Activated CD8-positive, alpha-beta T cell treated with anti-CD3 and anti-CD28 coated beads, Interleukin-2, amount 10 ng/mL, durations not matched to agents 7 days and 5 days (primary cell): ENCODE measurements at places on chromosomes 11 and 22.

DNA sequence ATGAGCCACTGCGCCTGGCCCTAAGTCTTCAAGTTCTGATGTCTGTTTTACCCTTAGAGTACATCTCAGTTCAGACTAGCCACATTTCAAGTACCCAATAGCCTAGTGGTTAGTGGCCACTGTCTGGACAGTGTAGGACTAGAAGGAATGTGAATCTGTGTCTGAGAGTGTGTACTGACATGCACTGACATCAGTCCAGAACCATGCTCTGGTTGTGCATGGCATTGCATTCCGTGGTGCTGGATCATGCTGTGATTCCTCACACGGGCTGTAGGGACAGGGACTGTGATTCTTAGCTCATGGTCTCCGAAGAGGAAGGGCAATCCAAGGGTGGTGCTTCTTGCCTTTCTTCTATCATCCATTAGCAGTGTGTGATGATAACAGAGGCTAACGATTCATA, 41.1 kb downstream of the AMOTL1 start:
- no peak for DNase-seq

GRCh38 chr11:78418584-78419211, 1.1 kb upstream of the GAB2 start:
- no peak for DNase-seq

DNA sequence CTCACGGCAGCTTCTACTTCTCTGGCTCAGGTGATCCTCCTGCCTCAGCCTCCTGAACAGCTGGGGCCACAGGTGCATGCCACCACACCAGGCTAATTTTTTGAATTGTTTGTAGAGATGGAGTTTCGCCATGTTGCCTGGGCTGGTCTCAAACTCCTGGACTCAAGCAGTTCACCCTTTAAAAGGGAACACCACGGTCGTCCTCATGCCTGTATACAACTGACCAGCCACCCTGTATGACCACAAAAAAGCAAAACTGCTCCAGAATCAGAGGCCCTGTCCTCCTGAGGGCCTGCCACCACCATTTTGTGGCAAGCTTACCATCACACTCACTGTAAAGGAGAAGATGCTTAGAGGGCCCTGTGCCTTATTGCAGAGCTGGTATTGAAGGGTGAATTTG, 2.2 kb downstream of the GLB1L3 start:
- no peak for DNase-seq

DNA sequence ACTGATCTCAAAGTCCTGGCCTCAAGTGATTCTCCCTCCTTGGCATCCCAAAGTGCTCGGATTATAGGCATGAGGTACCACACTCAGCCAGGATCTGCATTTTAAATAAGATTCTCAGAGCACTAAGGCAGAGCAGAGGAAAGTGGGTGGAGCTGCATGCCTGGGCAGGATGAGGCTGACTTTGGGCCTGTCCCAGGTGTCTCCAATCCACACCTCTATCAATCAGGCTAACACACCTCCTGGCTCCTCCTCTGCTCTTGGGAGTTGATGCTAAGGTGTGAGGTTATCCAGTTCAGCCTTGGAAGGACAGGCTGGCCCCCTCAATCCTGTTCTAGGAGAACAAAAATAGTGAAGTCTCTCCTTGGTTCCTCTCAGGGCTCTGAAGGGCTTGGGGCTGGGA, 30.2 kb upstream of the P2RY2 start:
- DNase-seq = no peak

- no peak for DNase-seq
These were observed 560.9 kb downstream of the MIAT start for GRCh38 chr22:27218012-27218920.

DNA sequence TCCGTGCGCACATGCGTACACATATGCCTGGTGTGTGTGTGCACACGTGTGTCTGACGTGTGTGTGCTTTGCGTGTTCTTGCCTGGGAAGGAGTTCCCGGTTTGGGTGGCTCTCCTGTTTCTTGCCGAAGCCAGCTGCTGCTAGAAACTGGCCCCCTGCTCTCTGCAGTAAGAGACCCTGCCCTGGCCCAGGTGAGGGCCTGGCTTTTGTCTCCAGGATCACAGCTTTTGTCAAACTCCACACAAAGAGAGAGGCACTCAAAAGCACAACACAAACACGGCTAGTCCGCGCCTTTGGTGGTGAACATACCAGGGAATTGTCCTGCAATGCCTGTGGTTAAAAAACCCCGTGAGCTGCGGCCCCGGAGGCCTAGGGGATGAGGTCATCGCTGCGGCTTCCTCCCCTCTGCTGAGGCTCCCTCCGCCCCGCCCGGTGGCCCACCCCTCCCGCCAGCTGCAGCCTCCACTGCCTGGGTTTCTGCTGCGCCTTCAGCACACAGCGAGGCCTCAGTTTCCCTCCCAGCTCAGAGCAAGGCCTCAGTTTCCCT, 88.9 kb downstream of the KCNQ1 start:
- DNase-seq = peak; percentile 70

DNA sequence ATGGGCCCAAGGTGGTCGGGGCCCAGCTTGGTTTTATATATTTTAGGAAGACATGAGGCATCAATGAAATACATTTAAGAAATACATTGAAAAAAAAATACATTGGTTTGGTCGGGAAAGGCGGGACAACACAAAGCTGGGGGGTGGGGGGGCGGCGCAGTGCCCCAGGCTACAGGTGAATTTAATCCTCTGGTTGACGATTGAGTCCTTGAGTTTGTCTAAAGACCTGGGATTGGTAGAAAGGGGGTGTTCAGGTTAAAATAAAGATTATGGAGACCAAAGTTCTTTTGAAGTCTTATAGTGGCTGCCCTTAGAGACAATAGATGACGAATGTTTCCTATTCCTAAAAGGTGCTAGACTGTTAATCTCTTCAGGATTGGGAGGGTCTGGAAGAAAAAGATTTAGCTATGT, 3.1 kb downstream of the IFITM1 start:
- DNase-seq = no peak
